ENCODE measurements at places on chromosomes 5 and 9. TPM values are rescaled to one million over a fixed set of nuclear protein-coding genes. Genes with fewer than 3 reads are reported as not detected.

Gene ENDOG
- 37.5 TPM for total RNA-seq

Gene PTGER4
- 7.5 TPM for total RNA-seq

Gene GARIN3
- not detected for total RNA-seq

Gene AKNA
- total RNA-seq: 7.0 TPM

Gene GFI1B
- 0.09 TPM for total RNA-seq

Gene RMRP
- 7.0 TPM for total RNA-seq

Gene PMPCA
- total RNA-seq: 83.9 TPM

Gene HMGCS1
- 49.7 TPM for total RNA-seq

Gene SPZ1
- total RNA-seq: not detected

Gene WDR31
- 0.96 TPM for total RNA-seq

Gene SPATA31D4
- total RNA-seq: not detected

Gene PRRX2
- total RNA-seq: 5.3 TPM

Gene RLN1
- not detected for total RNA-seq

Gene ARHGEF37
- total RNA-seq: 2.4 TPM

Gene CORO2A
- total RNA-seq: 1.8 TPM

Gene SLC24A2
- not detected for total RNA-seq
